ENCODE measurements at places on chromosomes 5 and 9. TPM values are rescaled to one million over a fixed set of nuclear protein-coding genes. Genes with fewer than 3 reads are reported as not detected.

- no peak overlapping the region for H3K27ac ChIP-seq
- H3K36me3 ChIP-seq = no peaks in the 10 kb centered on the region
- H3K27me3 ChIP-seq = peaks cover 37% of the 10 kb centered on the region
Measured at GRCh38 chr5:73858776-73859175, 232.8 kb downstream of the ARHGEF28 start.

GRCh38 chr9:123238365-123238764, 30.0 kb downstream of the STRBP start:
- no peak for DNase-seq
- no peak overlapping the region for H3K27ac ChIP-seq
- H3K36me3 ChIP-seq = peaks cover 7% of the 10 kb centered on the region
- H3K27me3 ChIP-seq = no peaks in the 10 kb centered on the region
- no peak overlapping the region for H3K4me3 ChIP-seq

GRCh38 chr9:4062966-4063365, 236.9 kb downstream of the GLIS3 start:
- H3K27me3 ChIP-seq = peaks cover 11% of the 10 kb centered on the region
- H3K4me1 ChIP-seq = no peaks in the 10 kb centered on the region
- no peak for DNase-seq

Gene PCSK1
- total RNA-seq = not detected

GRCh38 chr5:68776381-68776780, 317.4 kb upstream of the SLC30A5 start:
- H3K27me3 ChIP-seq = no peaks in the 10 kb centered on the region
- H3K36me3 ChIP-seq = no peaks in the 10 kb centered on the region
- DNase-seq = no peak
- no peak overlapping the region for H3K4me3 ChIP-seq
- H3K27ac ChIP-seq = no peak overlapping the region
- peaks cover 3% of the 10 kb centered on the region for H3K4me1 ChIP-seq

Measured in activated CD8-positive, alpha-beta memory T cell treated with anti-CD3 and anti-CD28 coated beads, Interleukin-2, amount 10 ng/mL, durations not matched to agents 7 days and 5 days (primary cell).